ENCODE measurements at places on chromosomes 2 and 18.

- no peak for DNase-seq
Measured at GRCh38 chr2:96489663-96490062, 15.5 kb downstream of the NEURL3 start.

GRCh38 chr2:27203741-27204140 is 8.1 kb upstream of the ATRAID start:
- DNase-seq, result no peak

DNA sequence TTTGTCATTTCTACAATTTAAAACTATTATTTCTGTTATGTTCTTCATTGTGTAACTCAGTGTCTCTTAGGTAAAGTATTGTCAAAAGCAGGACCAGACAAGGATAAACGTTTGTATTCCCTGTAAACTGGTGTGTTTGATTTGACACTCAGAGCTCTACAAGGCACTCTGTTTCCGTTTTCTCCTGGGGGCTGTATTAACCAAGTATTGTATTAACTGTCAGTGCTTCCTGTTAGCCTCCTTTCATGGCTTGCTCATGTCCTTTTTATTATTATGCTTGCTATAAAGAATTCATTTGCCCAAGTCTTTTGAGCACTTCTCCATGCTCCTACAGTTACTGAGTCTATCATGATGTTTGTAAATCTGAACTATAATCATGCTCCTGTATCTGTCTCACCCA is 323.7 kb downstream of the LPIN1 start:
- DNase-seq, result no peak

DNA sequence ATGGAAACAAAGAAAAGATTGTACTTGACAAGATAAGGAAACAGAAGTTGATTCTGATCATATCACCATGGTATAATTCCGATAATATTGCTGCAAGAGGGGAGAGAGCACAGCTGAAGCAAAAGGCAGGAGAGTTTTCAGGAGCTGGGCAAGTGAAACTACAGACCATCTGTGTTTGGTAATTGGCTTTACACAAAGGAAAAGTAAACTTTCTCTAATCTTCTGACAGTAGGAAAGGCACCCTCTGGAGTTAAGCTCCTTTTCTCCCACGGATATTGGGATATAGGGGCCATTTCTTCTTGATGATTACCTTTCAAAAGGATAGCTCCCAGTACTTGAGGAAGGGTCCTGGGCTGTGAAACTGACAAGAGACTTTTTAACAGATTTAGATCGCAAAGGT is 29.9 kb upstream of the REG3A start:
- DNase-seq, result no peak

DNA sequence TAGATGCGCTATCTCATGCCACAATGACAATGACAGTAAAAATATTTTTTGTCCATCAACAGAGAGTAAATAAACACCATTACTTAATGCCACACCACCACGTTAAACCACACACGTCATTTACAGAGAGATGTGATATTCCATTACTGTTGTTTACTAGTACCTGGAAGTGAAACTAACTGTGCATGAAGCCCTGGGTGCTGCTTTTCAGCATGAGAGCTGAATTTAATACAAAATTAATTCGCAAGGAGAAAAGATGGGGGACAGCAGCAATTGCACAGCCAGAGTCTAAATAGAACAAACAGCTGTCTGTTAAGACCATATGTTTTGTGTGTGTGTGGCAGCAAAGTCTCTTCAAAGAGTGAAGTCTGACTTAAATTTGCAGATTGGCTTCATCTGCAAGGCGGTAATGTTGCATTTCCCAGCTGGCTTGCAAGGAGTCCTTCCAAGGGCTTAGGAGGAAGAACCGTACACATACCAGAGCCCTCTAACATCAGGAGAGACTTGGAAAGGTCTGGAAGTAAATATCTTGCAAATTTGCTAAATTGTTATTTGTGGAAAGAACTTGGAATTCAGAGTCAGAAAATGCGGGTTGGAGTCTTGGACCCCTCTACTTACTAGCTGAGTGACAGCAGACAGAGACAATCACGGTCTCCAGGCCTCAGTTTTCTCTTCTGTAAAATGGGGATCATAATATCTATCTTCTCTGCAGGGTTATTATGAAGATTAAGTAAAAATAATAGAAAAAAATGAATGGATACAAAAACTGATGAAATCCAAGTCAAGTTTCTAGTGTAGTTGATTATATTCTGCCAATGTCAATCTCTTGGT is 127.6 kb downstream of the ALPK2 start:
- no peak for DNase-seq

DNA sequence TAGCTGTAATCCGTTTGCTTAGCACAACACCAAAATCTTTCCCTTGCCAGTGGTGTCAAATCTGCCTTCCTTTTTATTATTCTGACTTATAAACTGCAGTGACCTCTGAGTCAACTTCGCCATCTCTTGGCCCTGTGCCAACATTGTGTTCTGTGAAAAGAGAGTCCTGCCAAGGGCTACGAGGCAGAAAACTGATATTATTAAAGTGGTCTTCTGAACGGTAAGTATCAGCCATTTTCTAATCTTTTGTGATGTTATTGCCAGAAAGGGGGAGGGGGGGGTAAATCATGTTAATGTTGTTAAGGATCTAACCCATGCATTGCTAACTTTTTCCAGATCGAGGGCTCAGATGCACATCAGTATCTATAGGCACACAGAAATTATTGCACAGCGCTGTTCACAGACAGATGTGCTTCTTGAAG is 121.5 kb upstream of the LTBP1 start:
- no peak for DNase-seq

DNA sequence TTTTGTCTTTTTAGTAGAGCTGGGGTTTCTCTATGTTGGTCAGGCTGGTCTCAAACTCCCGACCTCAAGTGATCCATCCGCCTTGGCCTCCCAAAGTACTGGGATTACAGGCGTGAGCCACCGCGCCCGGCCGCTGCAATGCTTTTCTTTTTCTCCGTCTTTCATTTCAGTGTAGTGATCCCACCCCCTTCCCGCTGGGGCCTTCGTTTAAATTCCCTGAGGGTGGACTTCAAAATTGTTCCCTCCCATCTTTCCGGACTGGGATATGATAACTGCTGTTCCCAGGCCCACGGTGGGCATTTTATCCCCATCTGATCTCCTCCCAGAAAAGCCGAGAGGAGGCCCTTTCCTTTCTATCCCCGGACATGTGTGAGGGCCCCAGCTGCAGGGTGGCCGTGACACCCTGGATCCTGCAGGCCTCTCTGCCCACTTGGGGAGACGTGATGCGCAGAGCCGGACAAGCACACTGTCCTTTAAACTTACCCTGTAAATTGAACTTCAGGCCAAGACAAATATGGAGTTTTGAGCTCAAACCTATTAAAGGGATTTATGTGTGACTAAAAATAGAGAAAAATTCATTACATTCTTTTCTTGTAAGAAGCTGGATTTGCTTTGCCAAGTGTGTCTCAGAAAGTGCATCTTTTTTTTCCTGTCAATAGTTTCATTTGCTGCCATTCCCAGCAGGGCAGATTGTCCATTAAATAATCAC is 54.5 kb upstream of the AFF3 start:
- no peak for DNase-seq

DNA sequence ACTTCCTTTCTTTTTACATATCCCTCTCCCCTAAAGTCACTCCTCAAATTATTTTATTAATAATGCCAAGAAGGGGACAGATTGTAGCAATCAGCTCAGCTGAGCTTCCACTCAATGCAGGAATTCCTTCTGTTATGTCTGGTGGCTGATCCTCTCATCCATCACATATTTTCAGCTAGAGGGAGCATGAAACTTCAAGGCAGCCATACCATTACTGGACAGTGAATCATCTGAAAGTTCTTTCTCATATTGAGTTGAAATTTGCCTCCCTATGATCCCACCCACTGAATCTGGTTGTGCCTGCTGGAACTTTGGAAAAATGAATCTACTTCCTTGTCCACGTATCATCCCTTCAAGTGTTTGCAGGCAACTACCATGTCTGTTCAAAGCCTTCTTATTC is 11.2 kb downstream of the ZNF385B start:
- no peak for DNase-seq

- DNase-seq, result no peak
Measured at GRCh38 chr2:19739256-19739655, 162.5 kb downstream of the TTC32 start.

DNA sequence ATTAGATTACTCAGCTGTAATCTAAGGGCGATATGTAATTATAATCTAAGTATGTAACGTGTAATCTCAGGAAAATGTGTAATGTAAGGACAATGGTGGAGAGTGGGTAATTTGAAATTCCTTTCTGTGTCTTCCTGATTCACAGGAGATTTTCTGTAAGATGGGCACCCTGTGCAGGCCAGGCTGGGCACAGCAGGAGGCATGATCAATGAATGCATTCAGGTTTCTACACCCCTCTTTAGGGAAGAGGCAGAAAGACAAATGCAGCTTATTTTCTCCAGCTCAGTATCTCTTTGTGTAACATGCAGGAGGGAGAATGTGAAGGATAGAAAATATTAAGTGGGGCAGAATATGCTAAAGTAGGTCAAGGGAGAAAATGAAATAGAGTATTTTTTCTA is 320.1 kb downstream of the PIK3C3 start:
- DNase-seq, result no peak

DNA sequence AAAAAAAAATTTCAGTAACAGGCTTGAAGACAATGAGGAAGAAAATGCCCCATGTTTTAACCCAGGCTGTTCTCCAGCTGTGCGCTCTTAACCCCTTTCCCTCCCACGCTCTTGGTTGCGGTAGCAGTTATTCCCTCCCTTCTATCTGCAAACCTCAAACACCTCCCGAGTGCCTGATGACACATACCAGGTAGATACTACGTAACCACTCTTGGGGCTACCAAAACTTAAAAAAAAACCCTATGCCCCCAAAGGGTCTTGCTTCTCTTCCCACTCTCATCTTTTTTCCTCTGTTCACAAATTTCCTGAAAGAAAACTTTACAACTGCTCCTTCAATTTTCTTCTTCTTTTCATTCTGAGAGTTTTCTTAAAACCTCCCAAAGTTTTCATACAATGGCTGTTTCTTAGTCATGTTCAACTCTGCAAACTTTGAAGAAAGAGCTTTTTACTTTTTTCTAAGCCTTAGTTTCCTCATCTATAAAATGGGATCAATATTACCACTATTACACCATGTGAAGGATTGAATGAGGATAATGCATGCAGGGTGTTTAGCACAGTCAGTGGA is 4.9 kb upstream of the DRC1 start:
- DNase-seq, result no peak

DNA sequence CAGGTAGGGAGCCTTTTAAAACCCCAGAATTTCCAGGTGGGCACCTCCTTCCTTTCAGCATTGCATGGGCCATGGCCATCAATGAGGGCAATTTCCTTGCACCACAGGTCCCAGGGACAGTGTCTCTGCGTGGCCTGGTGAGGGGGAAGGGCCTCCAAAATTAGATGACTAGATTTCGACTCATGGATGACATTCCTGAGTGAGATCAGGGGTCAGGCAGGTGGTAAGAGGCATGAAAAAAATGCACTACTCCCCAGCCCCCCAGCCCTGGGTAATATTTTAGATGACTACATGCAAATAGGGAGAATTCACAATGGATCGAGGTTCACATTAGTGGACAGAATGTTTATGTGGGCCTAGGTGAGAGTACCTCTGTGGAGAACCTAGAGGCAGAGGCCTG is 19.0 kb upstream of the IGFBP5 start:
- no peak for DNase-seq

DNA sequence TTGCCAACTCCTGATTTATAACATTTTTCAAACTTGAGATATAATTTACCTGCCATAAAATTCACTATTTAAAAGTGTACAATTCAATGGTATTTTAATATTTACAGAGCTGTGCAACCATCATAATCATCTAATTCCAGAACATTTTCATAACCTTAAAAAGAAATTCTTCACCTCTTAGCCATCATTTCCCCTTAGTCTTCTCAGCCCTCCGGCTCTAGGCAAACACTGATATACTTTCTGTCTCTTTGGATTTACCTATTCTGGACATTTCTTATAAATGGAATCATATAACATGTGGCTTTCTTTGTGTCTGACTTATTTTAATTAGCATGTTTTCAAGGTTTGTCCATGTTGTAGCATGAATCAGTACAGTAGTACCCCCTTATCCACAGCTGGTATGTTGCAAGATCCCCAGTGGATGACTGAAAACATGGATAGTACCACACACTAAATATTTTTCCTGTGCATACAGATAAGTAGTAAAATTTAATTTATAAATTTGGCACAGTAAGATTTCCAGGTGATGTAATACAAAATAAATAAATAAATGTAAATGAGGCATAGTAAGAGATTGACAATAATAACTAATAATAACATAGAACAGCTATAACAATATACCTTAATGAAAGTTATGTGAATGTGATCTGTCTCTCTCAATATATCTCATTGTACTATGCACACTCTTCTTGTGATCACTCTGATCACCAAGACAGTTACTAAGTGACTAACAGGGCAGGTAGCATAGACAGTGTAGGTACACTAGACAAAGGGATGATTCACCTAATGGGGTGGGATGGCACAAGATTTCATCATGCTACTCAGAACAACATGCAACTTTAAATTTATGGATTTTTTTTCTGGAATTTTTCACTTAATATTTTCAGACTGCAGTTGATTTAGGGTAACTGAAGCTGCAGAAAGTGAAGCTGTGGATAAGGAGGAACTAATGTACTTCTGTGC is 73.1 kb downstream of the RAB3GAP1 start:
- DNase-seq, result no peak

DNA sequence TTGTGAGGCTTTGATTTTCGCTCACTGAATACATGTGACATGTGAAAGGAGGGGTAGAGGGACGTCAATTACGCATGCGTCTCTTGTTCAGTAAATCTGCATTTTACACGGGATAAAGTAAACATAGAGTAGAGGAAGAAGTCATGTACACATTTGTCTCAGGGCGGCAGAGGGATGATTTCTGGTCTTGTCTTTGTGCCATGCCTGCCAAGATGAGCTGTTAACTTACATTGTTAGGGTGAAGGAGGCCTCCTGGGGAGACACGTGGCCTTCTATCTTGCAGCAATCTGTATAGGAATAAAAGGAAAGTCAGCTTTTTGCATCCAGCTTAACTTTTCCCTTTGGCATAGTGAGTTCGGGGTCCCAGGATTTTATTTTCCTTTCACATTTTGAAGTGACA is 106.3 kb downstream of the LDLRAD4 start:
- no peak for DNase-seq

GRCh38 chr2:213740453-213740852 is 456.2 kb downstream of the SPAG16 start:
- DNase-seq, result no peak

DNA sequence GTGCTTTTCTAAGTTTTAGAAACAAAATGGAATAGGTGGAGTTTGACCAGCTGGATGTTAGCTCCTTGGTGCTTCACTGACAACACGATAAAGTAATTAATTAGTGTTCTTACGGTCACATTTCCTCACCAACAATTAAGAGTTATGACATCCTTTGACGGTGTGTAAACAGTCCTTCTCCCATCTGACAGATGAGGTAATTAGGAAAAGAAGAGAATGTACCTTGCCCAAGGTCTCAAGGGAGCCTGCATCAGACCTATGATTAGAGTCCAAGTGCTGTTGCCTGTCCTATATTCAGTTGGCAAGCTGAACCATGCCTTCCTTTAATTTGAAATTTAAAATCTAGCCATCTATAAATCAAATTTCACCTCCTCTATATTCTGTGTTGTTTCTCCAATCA is 48.3 kb upstream of the STK17B start:
- no peak for DNase-seq

DNA sequence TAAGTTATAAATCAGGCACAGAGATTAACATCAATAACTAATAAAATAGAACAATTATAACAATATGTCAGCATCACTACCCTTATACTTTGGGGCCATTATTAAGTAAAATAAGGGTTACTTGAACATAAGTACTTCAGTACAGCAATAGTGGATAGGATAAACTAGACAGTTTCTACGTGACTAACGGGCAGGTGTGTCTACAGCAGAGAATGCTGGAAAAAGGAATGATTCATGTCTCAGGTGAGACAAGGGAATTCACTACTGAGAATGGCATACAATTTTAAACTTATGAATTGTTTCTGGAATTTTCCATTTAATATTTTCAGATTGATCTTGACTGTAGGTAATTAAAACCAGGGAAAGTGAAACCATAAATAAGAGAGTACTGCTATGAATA is 5.5 kb downstream of the WDR75 start:
- DNase-seq, result no peak
